Kidney tubule cell (primary cell): ENCODE measurements at places on chromosomes 12 and 14.

GRCh38 chr14:74702293-74702692, 10.6 kb downstream of the AREL1 start:
- no peak for DNase-seq

DNA sequence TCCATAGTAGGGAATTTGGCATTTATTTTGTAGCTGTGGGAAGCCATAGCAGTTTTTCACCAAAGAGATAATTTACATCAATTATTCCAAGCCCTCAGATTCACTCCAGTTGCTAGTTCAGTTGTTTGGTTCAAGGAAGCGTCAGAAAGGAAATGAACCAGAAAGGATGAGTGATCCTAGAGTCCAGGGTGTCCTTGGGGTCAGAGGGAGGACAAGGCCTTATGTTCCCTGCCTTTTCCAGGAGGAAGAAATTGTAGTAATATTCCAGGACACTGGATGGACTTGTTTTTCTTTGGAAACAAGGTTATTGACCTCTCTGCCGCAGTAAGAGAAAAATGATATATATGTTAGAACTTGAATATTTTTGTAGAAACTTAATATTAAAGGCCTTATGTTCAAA, 409.5 kb downstream of the RGS6 start:
- DNase-seq = no peak

- DNase-seq = no peak
These were observed 25.3 kb downstream of the MYBPC1 start for GRCh38 chr12:101619858-101620761.

GRCh38 chr14:61213191-61213621, 67.9 kb downstream of the TMEM30B start:
- DNase-seq = peak; percentile 19

DNA sequence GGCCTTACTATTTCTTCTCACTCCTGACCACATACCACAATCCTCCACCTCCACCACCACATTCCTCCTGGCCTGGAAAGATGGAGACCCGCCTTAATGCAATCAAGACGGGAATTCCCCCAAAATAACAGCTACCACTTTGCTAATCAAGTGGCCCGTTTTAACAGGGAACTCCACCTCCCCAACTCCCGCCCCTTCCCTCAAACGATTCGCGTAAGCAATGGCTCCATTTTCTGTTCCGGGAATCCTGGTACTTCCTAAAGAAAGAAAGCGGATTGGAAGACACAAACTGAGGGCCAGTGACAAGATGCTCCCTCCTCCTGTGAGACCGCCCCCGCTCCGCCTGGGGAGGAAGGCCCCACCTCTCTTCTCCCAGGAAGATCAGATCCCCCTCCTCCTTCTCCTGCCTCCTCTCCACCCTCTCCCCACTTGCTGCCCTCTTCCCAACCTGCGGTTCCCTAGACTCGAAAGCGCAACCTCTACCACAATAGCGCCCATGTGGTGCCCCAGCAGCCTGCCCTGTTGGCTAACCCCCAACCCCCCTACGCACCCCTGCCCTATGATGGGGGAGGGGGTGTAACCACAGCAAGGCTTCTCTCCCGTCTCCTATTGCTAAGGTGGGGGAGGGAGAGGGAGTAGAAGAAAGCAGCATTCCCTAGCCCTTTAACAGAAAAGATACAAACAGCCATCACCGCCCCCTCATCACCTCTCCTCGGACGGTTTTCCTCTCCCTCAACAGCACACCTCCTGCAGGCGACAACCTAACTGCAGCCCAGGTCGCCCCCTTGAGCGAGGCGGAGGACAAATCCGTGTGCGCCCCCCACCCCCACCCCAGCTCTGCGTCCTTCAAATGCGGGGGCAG, 777 bp downstream of the ARF3 start:
- DNase-seq = peak; percentile 98

GRCh38 chr14:68884031-68885030, 91.5 kb upstream of the ZFP36L1 start:
- DNase-seq = peak; percentile 90

DNA sequence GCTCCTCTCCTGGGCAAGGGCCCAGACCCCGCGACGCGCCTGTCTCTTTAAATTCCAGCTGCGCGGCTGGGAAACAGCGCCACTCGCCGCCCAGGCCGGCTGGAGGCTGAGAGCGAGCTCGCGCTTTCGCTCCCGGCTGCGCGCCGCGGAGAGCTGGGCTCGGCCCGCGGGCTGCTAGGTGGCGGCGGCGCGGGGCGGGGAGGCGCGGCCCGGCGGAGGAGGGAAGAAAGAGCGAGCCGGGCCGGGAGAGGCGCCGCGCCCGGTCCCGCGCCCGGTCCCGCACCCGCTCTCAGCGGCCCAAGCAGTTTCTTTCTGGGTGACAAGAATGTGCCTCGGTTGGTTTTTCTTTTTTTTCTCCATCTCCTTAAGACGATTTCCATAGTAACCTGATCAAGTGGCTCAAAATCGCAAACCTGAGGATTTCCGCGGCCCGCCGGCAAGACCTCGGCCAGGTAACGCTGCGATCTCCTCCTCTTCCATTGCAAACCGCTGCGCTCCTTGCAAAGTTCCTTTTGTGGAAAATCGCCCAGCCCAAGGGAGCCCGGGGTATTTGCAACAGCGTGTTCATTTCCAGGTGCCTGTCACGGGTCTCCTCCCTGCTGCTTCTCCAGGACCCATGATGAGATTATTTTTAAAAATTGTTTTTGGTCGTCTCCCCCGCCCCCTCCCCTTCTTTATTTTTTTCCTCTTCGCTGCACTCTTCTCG, 259.5 kb upstream of the E2F7 start:
- peak; percentile 73 for DNase-seq

- no peak for DNase-seq
These were observed 151.3 kb upstream of the PRKD1 start for GRCh38 chr14:30078811-30079402.

- peak; percentile 27 for DNase-seq
These were observed 32.9 kb downstream of the DMAC2L start for GRCh38 chr14:50344876-50345563.
